ENCODE measurements at places on chromosomes 13 and 19. TPM values are rescaled to one million over a fixed set of nuclear protein-coding genes. Genes with fewer than 3 reads are reported as not detected.

The NCR1 gene
- total RNA-seq = not detected

The EDDM13 gene
- not detected for total RNA-seq

The ZNF575 gene
- total RNA-seq = 1.3 TPM

The PSG3 gene
- total RNA-seq = 0.34 TPM

The SH2D3A gene
- 2.6 TPM for total RNA-seq

The ZNF534 gene
- not detected for total RNA-seq

The TEX26 gene
- total RNA-seq = not detected

The PGLYRP1 gene
- not detected for total RNA-seq

The SOX1 gene
- not detected for total RNA-seq

The C19orf67 gene
- not detected for total RNA-seq

The STK24 gene
- 96.1 TPM for total RNA-seq

The KLHL1 gene
- total RNA-seq = not detected

The OVOL3 gene
- total RNA-seq = not detected

The ICAM5 gene
- total RNA-seq = 0.07 TPM

The CEACAM8 gene
- not detected for total RNA-seq

The ATXN8OS gene
- total RNA-seq = not detected
